ENCODE measurements at places on chromosomes 6 and 20.

DNA sequence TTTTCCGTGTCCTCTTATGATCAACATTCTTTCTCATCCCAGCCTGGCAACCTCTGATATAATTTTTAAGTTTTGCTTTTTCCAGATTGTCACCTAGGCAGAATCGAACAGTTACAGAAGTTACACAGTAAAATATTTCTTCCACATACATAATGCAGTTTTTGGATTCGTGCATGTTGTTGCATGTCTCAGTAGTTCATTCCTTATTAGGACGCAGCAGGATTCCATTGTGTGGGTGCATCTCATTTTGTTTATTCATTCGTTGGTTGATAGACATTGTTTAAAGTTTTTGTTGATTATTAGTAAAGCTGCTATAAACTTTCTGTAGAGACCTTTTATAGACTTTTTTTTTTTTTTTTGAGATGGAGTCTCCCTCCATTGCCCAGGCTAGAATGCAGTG is 284.3 kb upstream of the FERMT1 start:
- DNase-seq: no peak

DNA sequence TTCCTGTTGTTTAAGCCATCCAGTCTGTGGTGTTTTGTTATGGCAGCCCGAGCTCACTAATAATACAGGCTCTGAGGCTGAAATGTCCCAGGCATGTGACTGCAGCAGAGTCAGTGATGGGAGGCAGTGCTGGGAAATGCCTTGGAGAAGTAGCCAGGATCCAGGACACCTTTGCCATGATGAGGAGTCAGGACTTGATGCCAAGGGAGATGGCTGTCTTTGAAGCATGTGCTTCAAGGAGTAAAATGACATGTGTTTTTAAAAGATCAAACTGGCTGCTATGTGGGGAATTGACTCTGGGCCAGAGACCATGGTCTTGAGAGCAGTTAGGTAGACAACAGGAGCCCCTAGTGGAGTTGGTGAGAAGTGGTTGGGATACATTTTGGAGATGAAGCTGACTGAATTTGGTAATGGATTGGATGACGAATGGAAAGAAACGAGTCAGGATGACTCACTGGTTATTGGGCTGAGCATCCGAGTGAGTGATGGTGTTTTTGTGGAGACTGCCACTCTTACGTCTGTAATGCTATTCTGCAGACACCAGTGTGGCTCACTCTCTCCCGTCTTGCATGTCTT is 322.2 kb downstream of the PLCB1 start:
- DNase-seq: peak; percentile 82

DNA sequence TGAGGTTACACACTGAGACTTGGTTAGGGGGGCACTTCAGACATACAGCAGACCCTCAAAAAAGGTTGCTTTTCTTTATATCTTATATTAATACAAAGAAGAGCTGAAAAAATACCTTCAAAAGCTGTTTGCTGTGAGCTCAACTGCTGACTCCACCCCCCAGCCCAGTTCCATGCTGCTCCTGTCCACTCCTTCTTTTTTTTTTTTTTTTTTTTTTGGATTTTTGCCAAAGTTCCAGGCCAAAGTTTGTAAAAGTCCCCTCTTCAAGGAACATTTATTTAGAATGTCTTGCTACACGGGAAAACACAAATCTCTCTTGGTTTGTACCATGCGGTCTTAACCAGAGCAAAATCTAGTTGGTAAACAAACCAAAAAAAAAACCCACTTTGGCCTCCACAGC is 85.3 kb upstream of the AKAP12 start:
- peak; percentile 31 for DNase-seq

GRCh38 chr20:7346562-7346961 is 579.1 kb downstream of the BMP2 start:
- no peak for DNase-seq

GRCh38 chr20:50189681-50190250 is 864 bp upstream of the CEBPB start:
- no peak for DNase-seq

DNA sequence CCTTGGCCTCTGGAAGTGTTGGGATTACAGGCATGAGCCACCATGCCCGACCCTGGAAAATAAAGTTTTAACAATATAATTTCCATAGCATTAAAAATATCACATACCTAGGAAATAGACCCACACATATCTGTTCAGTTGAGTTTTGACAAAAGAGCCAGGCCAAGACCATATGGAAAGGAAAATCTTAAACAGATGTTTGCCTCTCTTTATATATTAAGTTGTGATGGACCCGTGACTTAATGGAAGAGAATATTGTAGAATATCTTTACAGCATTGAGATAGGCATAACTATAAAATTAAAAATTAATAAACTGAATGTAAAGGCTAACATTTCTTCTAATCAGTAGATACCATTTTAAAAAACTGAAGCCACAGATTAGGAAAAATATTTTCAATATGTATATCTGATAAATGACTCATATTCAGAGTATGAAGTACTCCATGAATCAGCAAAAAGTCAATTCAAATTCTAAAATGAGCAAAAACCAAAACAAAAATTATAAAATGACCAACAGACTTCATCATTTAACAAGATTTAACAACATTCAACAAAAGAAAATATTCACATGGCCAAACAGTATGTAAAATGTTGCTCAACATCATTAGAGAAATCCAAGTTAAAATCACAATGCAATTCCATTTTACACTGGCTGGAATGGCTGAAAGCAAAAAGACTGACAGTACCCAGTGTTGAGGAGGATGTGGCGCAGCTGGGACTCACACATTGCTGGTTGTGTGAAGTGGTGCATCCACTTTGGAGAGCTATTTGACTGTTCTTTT is 43.3 kb downstream of the GTF2H5 start:
- DNase-seq: no peak

- DNase-seq: no peak
Measured at GRCh38 chr6:130206479-130206878, 16.3 kb downstream of the SAMD3 start.

DNA sequence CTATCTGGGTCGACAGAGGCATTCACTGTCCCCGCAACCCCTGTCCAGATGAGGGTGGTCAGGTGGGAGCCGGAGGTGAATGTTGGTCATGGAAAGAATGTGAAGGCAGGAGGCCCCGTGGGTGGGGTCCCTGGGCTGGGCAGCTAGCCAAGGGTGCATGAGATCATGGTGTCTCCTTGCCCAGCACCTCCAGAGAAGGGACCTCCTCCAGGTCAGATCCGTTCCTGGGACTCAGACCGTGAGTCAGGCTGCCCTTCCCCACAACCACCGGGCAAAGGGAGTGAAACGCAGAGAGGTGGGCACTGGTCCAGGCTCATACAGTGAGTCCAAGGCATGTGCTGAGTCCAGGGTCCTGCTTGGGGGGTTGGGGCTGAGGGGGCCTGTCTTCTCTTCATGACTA is 3.5 kb downstream of the FOXS1 start:
- peak; percentile 89 for DNase-seq

DNA sequence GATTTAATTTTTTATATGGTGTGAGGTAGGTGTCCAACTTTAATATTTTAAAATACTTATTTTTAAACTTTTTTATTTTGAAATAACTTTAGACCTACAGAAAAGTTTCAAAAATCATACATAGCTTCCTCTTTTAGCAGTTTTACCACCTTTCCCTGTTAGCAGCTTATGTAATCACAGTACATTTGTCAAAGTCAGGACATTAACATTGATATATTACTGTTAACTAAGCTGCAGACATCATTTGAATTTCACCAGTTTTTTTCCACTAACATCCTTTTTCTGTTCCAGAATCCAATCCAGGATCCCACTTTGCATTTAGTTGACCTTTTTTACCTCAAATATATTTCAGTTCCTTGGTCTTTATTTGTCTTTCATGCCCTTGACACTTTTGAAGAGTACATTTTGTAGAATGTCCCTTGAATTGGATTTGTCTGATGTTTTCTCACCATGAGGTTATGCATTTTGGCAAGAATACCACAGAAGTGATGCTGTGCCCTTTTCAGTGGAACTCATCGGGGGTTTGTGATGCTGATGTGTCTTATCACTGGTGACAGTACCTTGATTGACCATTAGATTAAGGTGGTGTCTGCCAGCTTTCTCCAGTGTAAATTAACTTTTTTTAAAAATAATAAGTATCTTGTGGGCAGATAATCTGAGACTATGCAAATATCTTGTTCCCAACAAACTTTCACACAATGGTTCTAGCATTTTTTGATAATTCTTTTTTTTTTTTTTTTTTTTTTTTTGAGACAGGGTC is 33.4 kb downstream of the TTLL9 start:
- DNase-seq: no peak

DNA sequence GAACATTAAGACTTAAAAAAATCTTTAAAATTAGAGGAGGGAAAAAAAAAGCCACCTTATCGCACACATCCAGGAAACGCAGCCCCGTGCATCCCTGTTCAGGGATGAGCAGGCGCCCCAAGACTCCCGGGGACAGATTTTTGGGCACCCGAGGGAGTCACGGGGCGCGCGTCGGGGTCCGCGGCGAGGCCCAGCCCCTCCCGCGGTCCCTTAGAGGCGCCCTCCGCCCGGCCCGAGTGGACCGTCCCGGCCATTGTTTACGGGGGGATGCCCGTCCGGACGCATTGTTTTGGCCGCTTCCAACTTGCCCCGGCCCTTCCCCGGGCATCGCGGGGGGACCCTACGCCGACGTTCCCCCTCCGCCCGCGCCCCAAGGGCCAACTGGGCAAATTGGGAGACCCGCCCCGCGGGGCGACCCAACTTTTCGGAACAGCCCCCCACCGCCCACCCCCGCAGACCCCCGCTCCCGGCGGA is 610 bp downstream of the ZNF217 start:
- DNase-seq: peak; percentile 60

DNA sequence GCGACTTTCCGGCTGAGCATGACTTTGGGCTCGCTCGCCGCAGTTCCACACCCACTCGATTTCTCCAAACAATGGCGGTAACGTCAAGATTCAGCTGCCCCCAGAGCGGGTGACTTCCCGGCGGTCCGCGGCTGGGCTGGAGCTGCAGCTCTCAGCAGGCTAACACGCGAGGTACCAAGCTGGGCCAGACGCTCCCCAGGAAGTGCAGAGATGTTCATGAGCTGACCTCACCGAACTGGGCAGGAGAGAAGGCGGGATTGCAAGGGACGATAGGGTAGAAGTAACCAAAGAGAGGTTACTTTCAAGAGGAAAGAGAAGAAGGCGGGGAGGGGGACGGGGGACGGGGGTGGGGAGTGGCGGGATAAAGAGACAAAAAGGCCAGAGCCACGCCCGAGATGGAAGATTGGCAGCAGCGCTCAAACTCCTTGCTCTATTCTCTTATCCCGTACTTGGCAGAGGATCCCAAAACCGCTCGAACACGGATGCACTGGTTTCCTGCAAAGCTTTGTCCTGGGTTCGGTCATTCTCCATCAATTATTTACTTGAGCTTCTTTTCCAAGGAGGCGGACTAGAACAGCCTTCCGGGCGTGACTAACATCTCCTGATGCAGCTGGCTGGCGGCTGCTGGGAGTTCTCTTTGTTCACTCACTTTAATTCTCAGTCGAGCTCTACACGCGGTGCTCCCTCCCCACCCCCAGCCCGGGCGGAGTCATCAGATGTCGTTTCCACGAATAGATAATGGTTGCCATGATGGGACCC is at the start of gene MTCL3:
Gene MTCL3 (minus strand): TSS at position 626 of the 759 bp plus-strand sequence.
- DNase-seq: peak; percentile 88

DNA sequence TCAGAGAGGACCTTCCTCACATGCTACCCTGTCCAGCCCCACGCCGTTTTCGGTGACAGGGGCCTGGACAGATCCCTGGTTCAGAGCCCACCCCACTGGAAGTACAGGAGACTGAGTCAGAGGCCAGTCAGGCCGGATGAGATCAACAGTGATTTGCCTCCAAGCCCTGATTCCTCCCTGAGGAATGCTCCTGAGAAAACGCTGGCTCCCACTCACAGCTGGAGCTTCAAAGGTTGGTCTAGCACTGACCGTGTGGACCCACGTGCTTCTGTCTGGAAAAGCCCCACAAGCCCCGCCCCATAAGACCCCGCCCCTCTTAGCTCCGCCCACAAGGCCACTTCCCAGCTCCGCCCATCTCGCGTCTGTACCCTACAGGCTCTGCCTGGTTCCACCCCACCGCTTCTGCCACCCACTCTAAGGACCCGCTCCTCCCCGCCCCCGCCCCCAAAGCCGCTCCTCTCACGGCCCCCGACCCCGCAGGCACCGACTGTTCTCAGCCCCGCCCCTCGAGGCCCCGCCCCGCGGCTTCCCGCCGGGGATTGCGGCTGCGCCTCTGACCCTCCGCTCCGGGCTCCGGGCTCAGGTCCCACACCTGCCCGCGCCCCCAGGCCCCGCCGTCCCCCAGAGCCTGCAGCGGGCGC is 64.9 kb upstream of the BHLHE23 start:
- DNase-seq: peak; percentile 27

DNA sequence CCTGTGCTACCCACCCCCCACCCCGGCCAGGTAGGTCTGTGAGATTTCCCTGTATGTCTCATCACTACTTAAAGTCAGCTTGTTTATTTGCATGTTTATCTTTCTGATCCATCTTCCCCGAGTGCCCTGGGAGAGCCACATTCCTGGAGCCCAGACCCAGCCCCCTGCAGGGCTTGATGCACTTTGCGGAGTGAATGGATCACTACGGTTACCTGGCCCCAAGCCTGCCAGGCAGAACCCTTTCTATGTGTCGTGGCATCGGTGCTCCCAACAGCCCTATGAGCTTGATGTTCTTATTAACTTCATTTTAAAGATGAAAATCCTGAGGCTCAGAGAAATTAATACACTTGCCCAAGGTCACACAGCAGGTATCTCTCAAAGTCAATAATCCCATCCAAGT is 13.6 kb upstream of the SLCO4A1 start:
- DNase-seq: no peak

DNA sequence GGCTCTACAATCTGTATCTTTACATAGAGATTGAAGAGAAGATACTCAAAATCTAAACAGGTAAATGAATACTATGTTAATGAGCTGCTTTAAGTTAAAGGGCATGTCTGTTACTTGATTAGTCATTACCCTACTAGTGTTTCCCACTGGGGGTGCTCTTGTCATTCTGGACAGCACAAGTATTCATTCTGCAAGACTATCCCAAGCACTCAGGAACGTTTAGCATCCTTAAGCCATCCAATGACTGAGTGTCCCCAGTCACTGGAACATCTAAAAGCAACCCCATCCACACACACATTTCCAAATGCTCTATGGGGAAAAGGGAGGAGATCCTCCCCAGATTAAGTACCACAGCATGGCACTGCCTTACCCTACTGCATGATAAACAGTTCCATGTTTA is 25.7 kb downstream of the EZR start:
- peak; percentile 46 for DNase-seq

GRCh38 chr6:126063512-126064146 is 77.3 kb downstream of the TRMT11 start:
- peak; percentile 24 for DNase-seq

DNA sequence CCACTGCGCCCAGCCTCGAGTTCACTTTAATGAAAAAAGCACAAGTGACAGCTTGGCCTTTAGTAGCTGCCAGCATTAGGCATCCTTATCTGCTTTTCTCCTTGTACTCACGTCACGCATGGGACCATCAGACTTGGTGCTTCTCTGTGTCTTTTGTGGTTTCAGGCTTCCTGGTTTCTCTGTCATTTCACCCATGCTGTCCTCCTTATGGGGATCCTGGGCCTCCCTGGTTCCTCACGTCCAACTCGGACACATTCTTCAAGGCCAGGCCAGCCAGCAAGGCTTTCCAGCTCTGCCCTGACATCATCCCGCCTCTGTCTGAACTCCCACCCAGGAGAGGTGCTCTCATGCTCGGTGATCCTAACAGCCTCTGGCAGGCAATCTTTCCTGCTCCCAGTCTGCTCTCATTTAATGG is 83.2 kb downstream of the TIAM2 start:
- no peak for DNase-seq

GRCh38 chr6:158377860-158378259 is 65.6 kb downstream of the TULP4 start:
- no peak for DNase-seq

Data from astrocyte of the hippocampus (primary cell).